Stimulated activated CD4-positive, alpha-beta T cell treated with anti-CD3 and anti-CD28 coated beads, Interleukin-1b, Interleukin-23, amount 100 ng/mL, for 48 hours (primary cell): ENCODE measurements at places on chromosomes 1 and 21.
A peak's percentile ranks its signal among the peaks of the same experiment; 100 is the strongest.

GRCh38 chr1:176364236-176364905 is 98.6 kb upstream of the PAPPA2 start:
- DNase-seq, result no peak

GRCh38 chr21:32248571-32249461 is 30.0 kb downstream of the MIS18A start:
- DNase-seq, result no peak

DNA sequence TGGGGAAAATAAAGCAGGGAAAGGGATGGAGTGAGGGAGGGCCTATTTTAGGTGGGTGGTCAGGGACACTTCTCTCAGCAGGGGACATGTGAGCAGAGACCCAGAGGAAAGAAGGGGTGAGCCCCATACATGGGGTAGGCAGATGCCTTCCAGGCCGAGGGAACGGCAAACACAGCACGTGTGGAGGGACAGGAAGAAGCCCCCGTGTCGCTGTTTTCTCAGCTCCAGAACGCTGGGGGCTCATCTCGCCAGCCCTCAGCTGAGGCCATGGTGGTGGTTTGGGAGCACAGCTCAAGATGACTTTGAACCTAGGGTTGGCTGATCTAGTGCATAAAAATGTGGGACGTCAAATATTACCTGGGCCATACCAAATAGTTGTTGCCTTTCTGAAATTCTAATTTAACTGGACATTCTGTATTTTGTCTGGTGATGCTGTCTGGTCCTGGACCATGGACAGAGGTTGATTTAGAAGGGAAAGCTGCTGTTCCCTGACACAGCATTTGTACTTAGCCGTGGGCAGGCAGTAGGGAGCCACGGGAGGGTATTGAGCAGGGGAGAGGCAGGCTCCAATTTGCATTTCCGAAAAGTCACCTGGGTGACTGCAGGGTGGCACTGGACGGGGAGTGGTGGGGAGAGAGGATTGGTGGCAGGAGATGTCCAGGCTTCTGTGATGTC is 53.1 kb upstream of the RUNX3 start:
- no peak for DNase-seq

DNA sequence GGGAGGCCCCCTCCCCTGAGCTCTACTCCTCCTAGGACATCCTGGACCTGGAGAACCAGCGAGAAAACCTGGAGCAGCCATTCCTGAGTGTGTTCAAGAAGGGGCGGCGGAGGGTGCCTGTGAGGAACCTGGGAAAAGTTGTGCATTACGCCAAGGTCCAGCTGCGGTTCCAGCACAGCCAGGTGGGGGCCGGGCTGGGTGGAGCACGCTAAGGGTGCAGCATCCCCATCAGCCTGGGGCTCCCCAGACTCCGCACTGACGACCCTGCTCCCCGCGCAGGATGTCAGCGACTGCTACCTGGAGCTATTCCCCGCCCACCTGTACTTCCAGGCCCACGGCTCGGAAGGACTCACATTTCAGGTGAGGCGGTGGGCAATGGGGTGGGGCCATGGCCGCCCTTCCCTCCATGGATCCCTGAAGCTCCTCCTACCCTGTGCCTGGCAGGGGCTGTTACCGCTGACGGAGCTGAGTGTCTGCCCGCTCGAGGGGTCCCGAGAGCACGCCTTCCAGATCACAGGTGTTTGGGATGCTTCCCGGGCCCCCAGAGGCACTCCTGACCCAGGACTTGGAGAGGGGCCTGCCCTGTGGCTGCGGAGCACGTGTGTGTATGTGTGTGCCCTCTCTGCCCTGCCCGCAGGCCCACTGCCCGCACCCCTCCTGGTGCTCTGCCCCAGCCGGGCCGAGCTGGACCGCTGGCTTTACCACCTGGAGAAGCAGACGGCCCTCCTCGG is 4.1 kb downstream of the PLEKHN1 start:
- DNase-seq, result no peak

GRCh38 chr1:200968469-200969410 is 54.8 kb downstream of the KIF21B start:
- no peak for DNase-seq

DNA sequence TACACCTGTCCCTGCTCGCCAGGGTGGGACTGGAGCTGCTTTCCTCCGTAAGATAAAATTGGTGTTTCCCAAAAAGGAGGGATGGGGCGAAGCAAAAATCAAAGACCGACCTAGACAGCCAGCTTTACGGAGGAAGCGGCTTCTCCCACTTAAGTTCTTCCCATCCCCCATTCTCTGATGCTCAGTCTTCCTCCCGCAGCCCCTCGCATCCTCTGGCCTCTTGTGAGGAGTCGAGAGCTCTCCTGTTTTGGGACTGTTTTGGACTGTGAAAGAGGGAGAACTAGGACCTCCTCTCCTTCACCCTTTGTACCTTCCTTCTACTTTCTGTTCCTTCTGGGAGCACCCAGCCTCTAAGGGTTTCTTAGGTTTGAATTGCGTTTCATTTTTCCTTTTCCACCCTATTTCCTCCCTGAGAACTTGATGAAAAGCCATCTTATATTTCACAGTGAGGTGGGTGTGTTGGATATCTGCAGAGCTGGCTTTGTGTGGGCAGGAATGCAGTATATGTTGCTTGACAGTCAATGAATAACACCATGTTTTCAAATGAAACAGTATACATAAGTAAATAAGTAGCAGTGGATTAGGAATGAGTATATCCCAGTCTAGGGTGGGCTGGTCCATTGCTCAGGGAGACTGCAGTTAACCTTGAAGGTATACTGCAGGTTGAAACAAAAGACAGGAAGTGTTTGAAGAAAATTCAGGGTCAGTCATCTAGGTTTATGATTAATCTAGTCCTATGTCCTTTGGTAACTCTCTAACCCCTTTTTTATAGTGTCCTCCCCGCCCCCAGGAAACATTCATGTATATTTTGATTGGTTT is 848 bp downstream of the CTTNBP2NL start:
- DNase-seq, result no peak

GRCh38 chr1:239922778-239923522 is 168.7 kb upstream of the FMN2 start:
- DNase-seq, result no peak

- no peak for DNase-seq
Observed at GRCh38 chr1:22801347-22801746, 90.7 kb downstream of the EPHB2 start.

GRCh38 chr1:236608930-236609726 is 4.8 kb upstream of the HEATR1 start:
- no peak for DNase-seq

DNA sequence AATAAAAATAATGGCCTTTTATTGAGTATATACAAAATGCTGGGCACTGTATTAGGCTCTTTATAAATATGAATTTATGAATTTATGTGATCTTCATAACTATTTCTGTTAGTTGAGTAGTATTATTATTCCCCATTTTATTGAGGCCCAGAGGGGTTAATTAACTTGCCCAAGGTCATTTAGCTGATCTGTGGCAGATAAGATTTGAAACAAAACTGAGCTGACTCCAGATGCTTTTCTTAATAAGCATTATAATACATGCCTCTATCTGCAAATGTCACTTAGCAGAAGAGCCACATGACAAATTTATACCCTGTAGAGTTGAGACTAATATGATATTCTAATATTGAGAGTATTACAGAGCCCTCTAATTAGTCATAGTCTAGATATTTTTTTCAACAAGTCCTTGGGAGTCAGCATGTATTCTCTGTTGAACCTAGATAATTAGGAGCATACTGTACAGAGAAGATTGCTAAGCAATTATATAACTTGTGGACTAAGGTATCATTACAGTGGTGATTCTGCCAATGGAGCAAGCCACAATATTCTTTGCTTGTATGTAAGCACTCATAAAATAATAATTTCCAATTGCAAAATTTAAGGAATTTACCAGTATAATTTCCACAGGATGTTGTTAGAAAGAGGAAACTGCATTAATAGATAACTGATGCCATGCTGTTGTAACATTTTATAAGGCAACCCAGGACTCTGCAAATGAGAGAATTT is 112.0 kb downstream of the LRRC40 start:
- DNase-seq, result no peak

DNA sequence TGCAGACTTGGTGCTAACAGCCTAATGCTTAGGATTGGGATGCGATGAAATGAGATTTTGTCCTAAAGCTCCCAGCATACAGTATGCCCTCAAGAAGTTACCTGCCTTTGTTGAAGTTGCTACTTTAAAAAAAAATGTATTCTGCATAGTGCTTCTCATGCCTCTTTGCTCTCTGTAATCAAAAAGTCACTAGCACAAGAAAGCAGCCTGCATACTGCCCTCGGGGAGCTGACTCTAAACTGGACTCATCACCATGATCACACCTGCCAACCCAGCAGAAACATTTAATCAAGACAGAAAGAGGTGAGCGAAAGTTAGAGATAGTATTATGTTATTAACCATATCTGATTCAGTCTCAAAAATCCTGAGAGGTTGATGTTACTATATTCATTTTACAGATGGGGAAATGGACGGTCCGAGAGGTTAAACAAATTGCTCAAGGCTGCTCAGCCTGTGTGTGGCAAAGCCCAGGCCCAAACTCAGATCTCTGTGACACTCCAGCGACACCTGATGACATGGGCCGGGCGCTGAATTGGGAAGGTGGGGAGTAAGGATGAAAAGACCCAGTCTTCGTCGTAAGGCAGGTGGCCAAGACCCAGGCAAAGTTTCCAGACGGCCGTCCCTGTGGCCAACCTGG is 1.1 kb downstream of the BATF3 start:
- no peak for DNase-seq

DNA sequence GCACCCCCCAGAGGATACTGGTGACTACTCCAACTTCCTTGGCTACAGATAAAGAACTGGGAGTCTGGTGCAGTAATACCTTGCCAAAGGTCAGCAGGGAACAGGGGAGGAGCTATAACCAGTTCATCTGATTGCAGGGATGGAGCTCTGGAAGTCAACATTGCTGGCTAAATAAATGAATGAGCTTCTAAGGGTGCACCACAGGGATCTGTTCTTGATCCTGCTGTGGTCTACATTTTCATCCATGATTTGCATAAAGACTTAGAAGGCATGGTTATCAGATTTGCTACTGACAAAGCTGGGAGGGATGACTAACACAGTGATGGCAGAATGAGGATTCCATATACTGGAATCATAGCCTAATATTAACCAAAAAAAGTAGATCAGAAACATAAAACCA is 18.3 kb downstream of the PLEKHA6 start:
- DNase-seq, result no peak

DNA sequence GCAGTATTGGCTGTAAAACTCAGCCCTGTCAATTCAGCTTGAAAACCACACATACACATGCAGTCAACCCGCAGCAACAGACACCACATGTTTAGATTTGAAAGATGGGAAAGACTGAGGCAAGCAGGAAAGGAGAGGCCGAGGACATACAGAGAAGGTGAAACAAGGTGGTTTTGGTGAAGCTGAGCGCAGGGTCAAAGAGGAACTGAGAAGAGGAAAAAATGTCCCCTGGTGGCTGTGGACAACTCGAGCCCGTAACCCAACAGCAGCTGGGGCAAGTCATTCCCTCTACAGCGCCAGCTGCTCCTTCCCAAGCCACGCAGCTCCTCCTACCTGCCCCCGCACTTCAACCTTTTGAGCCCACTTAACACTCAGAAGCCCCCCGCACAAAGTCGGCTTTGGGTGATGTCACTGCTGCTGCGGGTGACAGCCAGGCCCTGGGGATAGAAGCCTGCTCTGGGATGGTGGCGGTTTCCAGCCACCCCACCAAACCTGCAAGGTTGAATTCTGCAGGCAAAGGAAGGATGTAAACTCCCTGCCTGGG is 63.0 kb downstream of the KCNN3 start:
- DNase-seq, result no peak

DNA sequence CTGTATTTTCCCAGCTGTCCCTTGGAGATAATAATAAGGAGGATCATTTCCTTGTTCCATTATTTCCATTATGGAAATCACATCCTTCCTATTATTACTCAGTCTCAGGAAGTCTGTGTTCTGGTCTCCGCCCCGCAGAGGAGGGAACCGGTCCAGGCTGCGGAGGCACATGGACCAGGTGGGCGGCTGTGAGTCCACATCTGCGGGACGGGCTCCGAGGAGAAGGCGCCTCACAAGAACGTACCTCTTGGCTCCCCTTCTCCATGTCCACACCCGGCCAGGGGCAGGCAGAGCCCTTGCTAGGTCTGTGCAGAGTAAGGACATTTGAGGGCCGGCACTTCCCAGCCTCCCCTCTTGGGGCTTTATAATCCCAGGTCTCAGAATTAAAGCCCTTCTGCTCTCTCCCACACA is 14.6 kb downstream of the RAB7B start:
- no peak for DNase-seq

DNA sequence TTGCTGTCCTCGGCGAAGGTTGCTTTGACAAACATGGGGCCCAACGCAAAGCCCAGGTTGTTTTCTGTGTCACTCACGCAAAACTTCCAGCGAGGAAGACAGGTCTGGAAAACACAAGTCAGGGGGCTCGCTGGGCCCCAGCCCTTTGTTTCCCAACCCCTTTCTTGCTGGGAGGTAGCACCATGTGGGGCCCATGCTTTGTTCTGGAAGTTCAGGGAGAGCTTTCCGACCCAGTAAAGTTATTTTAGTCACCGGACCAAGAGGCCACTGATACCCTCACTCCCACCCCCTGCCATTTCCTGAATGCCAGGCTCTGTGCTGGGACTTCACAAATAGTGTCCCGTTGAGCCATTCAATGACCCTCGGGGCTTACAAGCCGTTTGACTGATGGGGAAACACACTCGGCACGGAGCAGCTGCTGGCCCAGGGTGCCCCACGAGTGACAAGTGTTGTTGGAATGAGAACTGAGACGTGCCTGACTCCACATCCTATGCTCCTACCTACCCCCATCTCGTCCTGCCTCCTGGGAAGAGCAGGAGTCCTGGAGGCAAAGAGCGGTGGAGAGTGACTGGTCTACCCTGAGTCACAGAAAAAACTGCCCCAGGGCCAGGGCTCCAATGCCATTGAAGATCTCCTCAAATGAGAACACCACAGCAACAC is 52.0 kb downstream of the ECE1 start:
- DNase-seq, result no peak

DNA sequence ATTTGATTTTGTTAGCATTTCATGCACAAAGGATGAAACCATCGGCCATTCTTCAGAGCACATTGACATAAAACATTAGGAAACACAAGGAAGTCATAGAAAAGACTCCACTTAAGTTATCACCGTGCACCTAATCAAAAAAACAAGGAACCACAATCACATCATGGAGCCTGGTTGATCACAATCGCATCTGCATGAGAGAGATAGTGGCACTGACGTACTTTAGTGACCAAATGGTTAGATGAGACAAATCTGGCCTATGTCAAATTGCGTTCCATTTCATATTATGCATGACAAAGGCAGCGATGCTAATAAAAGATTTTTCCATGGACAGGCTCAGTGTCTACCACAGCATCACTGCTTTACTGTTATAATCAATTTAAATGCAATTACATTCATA is 571.8 kb upstream of the ADGRL2 start:
- DNase-seq, result no peak

GRCh38 chr1:29256394-29256793 is 20.1 kb downstream of the PTPRU start:
- no peak for DNase-seq

GRCh38 chr1:43621386-43621785 is 28.6 kb upstream of the KDM4A start:
- no peak for DNase-seq

GRCh38 chr1:72954943-72955342 is 672.6 kb upstream of the NEGR1 start:
- no peak for DNase-seq

- DNase-seq, result no peak
Observed at GRCh38 chr1:15244813-15245212, 2.2 kb upstream of the FHAD1 start.

- DNase-seq, result peak; percentile 12
Observed at GRCh38 chr1:101388904-101389546, 152.2 kb downstream of the S1PR1 start.

GRCh38 chr1:152543820-152544219 is 22.8 kb downstream of the LCE3E start:
- DNase-seq, result no peak

GRCh38 chr21:36881228-36881627 is 85.2 kb downstream of the HLCS start:
- DNase-seq, result no peak
